Upper lobe of right lung (tissue), 1 donor: ENCODE measurements at places on chromosomes 12 and 14. TPM values are rescaled to one million over a fixed set of nuclear protein-coding genes. Genes with fewer than 3 reads are reported as not detected.

- DNase-seq, result no peak
Measured at GRCh38 chr14:22870811-22871223, 723 bp upstream of the LRP10 start.

- DNase-seq, result no peak
Measured at GRCh38 chr12:28421374-28421773, 231.1 kb downstream of the CCDC91 start.

- no peak for DNase-seq
Measured at GRCh38 chr12:132772606-132773005, 11.0 kb upstream of the ANKLE2 start.

DNA sequence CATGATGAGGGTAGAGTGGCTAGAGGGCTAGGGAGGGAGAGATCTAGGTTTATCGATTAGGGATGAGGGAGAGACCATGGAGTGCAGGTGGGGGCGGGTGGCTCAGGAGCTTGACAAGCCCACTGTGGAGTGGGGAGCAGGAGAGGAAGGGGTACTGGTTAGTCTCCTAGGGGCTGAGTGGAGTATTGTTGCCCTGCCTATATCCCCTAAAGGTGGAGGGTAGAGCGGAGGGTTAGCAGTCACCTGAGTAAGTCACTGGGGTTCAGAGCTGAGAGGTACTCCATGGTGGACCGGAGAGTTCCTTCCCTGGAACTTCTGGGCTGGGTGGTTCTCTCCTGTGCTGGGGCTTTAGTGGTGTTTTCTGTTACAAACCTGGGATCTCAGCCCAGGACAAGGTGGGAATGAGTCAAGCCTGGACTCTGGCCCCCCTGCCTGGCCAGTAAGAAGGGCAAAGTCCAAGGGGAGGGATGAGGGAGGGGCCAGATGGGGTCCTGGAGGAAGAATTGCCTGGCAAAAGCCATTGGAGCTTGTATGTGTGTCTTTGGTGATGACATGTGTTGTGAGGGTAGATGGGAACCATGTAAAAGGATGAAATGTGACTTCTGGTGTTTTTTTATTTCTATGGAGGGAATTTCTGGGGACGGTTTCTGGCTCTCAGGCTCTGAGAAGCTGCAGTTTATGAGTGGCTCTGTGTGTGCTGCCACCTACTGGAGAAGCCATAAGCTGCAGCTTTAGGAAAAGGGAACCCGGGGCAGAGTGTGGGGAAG lies at the start of gene CIDEB:
Gene CIDEB (minus strand): TSS at position 403 of the 767 bp plus-strand sequence. CDS start 119 bp downstream, at position 284.
- DNase-seq, result no peak

DNA sequence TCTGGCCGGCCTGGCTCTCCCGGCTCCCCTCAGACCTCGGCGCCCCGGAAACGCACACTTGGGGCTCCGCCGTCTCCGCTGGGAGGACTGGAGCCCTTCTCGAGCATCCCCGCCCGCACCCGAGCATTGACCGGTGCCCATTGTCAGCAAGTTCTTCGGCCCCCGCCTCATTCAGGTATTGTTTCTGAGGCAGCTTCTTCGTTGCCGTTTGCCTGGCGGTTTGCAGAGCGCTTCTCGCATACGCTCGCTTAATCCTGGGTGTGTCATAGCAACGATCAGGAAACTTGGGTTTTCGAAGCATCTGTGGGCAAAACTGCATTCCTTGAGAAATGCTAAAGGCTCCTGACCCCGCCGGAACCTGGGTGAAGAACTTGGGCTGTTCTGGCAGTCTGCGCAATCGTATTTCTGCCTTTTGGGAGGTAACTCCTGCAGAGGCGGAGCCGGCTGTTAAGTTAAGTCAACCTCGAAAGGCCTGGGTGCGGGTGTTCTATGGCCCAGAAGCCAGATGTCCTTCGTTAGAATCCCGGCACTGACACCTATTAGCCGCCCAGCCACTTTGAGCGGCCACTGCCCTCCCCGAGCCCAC lies 518 bp downstream of the GSKIP start:
- DNase-seq, result peak; percentile 76

- no peak for DNase-seq
Measured at GRCh38 chr12:6192604-6193380, 7.4 kb upstream of the CD9 start.

DNA sequence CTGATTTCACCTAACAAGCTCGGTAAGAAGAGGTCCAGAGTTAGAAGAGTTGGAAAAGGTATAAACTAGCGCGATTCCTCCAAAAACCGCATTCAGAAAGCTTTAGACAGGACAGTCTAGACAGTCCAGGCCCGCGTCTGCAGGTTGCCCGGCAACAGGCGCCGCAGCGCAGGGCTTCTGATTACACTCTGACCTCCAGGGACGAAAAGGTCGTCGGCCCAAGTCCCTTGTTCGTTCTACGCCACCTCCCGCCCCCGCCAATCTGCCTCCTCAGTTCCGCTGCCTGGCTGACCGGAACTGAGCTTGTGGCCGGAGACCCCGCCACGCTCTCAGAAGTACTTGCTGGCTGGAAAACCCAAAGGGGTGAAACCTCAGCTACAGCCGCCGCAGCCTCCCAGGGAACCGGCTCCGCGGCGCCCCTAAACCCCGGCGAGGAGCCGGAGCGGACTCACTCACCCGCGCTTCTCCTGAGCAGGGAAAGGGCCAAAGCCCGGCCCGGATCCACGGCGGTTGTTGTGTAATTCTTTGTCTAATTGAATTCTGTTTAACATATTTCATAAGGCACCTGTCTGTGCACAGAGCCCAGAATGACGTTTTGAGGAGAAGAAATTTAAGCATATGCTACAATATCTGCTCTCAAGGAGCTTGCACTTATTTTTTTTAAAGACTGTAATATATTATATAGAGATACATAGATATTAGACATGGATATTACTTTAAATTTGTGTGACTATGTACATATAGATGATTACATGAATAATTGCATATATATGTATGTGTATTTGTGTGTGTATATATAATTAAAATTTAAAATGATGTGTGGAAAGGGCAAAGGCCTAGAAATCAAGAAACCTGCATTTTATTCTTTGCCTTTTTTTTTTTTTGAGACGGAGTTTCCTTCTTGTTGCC lies at the start of gene CAPS2:
Gene CAPS2 (minus strand): TSS at position 407 of the 909 bp plus-strand sequence. CDS start 3,826 bp downstream, outside the sequence.
- peak; percentile 92 for DNase-seq

DNA sequence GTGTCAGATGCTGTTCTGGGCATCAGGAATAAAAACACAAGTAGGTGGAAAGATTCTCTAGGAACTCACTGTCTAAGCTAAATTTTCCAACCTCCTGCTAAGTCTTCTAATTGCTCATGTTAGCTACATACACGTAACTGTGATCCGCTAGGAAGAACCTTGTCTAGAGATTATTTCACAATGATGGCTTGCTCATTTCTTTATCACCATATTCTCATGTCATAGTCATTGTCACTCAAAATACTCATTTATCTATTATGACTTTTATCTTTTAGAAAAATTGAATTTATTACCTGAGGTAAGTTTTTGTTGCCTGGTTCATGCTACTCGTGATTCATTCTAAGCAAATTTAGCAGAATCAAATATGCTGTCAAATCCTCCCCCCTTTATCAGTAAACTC lies 1402.4 kb upstream of the FLRT2 start:
- DNase-seq, result no peak

DNA sequence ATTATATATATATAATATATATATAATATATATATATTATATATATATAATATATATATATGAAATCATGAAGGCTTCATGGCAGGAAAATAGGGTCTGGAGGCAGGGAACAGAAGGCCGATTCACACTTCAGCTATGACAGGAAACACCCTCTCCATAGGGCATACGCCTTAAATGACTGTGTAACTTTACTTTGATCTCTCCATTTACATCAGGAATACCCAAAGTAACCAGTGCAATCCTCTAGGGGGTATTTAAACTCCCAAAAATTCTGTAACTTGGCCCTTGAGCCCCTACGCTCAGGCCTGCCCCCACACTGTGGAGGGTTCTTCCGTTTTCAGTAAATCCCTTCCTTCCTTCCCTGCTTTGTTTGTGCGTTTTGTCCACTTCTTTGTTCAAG lies 40.4 kb upstream of the PPP2R5C start:
- DNase-seq, result no peak

DNA sequence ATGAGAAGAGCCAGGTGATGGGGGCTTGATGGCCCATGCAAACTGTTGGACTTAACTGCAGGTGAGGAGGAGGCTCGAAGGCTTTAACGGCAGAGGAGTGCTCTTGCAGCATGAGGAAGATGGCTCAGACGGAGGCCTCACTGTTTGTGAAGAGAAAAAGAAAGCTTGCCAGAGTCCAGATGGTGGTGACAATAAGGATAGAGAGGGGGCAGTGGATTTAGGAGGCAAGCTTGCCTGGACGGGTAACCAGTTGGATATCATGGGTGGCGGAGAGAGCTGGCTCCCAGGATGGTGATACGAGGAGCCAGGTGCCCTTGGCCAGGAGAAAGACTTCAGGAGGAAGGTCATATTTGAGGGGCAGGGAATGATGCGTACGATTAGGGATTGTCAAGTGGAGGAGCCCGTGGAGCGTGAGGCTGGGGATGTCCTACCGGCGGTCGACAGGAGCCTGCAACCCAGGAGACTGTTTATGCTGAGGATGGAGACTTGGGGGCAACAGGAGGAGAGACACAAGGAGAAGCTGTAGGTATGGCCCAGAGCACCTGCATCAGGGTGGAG lies 71.8 kb downstream of the CACNA1C start:
- DNase-seq, result no peak

DNA sequence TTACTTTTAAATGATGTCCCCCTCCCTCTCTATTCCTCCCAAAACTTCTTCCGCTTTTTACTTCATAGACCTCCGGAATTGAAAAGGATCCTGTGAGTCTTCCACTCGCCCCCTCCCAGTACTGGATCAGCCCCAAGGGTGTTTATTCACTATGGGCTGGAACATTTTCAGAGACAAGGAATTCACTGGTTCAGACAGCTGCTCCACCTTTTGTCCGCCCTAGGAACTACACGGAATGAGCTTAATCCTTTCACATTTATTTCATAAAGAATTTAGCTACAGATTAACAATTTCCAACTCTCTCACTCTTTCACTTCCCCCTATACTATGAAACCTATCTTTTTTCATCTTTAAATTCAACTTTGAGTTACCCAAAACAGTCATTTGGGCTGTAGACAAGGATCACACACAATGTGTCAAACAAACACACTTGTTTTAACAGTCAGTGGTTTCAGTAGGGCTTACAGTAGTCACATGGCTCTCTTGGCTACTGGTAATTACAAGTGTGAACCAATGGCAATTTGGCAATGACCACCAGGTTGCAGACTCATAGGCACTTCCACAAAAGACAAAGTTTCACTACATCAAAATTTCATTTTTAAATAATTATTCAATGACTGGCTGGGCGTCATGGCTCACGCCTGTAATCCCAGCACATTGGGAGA lies 20.6 kb downstream of the CNIH1 start:
- DNase-seq, result no peak

GRCh38 chr12:40228727-40229126 lies 3.9 kb downstream of the LRRK2 start:
- no peak for DNase-seq

DNA sequence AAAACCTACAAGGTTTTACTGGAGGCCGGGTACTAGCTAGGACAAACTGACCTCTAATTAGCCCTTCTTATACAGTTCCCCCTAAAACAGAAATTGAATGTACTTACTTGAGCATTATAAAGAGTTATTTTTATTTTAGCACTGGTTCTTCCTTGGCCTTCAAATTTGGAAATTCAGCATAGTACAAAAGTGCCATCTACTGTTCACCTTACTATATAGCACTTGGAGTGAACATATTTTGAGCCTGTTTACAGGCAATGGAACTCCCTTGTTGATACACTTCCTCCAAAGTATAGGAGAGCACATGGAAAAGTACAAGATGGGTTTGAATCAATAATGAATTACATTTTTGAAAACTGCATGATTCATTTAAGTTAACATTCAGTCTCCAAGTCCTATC lies 3.9 kb upstream of the POC1B start:
- DNase-seq, result no peak

DNA sequence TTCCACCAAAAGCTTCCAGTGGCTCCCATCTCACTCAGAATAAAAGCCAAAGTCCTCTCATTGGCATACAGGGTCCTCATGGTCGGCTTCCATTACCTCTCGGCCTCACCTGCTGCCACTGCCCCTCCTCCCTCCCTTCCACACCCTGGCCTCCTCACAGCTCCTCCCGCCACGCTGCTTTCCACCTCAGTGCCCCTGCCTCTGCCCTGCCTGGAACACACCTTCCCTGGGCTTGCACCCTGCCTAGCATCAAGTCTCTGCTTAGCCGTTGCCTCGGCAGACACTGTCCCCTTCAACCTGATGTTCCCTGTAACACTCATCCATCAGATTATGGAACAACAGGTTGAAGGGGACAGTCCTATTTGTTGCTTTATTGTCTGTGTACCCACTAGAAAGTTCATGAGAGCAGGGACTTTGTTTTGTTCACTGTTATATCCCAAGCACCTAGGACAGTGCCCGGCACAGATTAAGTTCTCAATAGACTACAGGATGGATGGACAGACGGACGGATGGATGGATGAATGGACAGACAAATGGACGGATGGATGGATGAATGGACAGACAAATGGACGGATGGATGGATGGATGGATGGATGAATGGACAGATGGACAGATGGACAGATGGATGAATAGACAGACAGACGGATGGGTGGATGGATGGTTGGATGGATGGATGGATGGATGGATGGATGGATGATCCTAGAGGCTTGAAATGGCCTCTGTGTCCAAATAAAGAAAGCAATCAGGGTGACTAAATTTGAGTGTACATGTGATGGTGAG lies 14.9 kb downstream of the FIGNL2 start:
- no peak for DNase-seq

- no peak for DNase-seq
Measured at GRCh38 chr12:100324498-100324897, 32.4 kb upstream of the SLC17A8 start.

- no peak for DNase-seq
Measured at GRCh38 chr14:64645220-64645892, 58.9 kb upstream of the PLEKHG3 start.

DNA sequence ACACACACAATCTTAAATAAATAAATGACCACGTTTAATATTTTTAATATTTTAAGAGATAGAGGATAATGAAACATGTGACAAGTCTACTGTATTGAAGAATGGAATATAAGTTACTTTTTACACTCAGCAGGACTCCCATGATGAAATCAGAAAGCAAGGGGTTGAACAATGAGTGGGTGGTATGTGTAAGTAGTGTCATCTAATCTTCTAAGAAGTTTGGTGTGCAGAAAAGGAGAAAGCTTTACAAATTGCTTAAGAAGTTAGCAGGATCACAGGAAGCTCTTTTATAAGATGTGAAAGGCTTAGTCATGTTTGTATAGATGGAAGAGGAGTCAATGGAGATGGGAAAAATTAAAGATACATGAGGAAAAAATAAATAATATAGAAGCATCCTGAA lies 47.8 kb downstream of the SLC15A5 start:
- no peak for DNase-seq

GRCh38 chr12:47488888-47489287 lies 216.9 kb downstream of the RPAP3 start:
- no peak for DNase-seq

GRCh38 chr14:73743431-73743931 lies 29.3 kb upstream of the PNMA1 start:
- DNase-seq, result no peak

The KLRD1 gene
- total RNA-seq, result 13.3 TPM

The TMPRSS12 gene
- total RNA-seq, result not detected

The HOXC4 gene
- total RNA-seq, result 0.61 TPM

The CARMIL3 gene
- total RNA-seq, result 0.96 TPM

The SLC17A8 gene
- 0.14 TPM for total RNA-seq

The LIN52 gene
- 8.7 TPM for total RNA-seq

The ERBB3 gene
- 60.7 TPM for total RNA-seq

The VPS37B gene
- total RNA-seq, result 36.3 TPM

The DNAI7 gene
- total RNA-seq, result 0.49 TPM

The CCDC60 gene
- not detected for total RNA-seq

The CCDC198 gene
- total RNA-seq, result not detected

The TMTC1 gene
- 37.4 TPM for total RNA-seq

The SYT10 gene
- total RNA-seq, result not detected

The FAM222A gene
- 6.2 TPM for total RNA-seq

The A2ML1 gene
- total RNA-seq, result not detected

The OASL gene
- total RNA-seq, result 12.7 TPM

The BICDL1 gene
- total RNA-seq, result 20.6 TPM

The AHNAK2 gene
- total RNA-seq, result 13.7 TPM
